Glutamatergic neuron (in vitro differentiated cells): ENCODE measurements at places on chromosomes 2 and 18. TPM values are rescaled to one million over a fixed set of nuclear protein-coding genes. Genes with fewer than 3 reads are reported as not detected.
A peak's percentile ranks its signal among the peaks of the same experiment; 100 is the strongest.

Gene TIGD1
- total RNA-seq = 12.3 TPM

Gene IL37
- total RNA-seq = not detected

Gene TBR1
- not detected for total RNA-seq

Gene UGT1A4
- total RNA-seq = not detected

Gene TLX2
- 21.2 TPM for total RNA-seq

Gene SNTG2
- 7.7 TPM for total RNA-seq

Gene GRHL1
- total RNA-seq = 4.3 TPM

Gene EPB41L3
- total RNA-seq = 368 TPM

Gene APCDD1
- 171 TPM for total RNA-seq

Gene COL6A3
- 0.07 TPM for total RNA-seq

GRCh38 chr2:126781206-126781605 is 117.5 kb upstream of the TEX51 start:
- no peak for DNase-seq
- peaks cover 8% of the 10 kb centered on the region for H3K4me1 ChIP-seq
- no peaks in the 10 kb centered on the region for H3K36me3 ChIP-seq
- peaks cover 11% of the 10 kb centered on the region for H3K27me3 ChIP-seq
- H3K27ac ChIP-seq = no peak overlapping the region
- no peak overlapping the region for H3K4me3 ChIP-seq

DNA sequence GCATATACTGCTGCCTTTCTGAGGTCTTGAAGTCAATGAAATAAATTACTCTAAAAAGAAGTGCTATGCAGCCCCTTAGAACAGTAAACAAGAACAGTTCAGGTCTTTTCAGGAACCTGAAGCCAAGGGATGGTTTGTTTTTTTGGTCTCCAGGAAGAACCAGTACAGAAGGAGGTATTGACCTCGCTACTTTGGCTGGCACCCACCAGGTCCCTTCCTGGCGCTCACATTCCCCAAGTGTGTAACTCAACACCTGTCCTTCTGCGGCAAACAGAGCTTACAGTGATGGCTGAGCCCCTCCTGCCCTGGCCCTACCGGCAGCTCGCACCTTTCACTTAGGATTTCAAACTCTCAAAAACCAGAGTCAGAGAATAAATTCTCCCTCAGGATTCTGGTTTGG is 51.9 kb downstream of the SETBP1 start:
- peak overlapping the region; percentile 88 for H3K27ac ChIP-seq
- peaks cover 65% of the 10 kb centered on the region for H3K4me1 ChIP-seq
- no peak for DNase-seq
- H3K4me3 ChIP-seq = no peak overlapping the region
- no peaks in the 10 kb centered on the region for H3K36me3 ChIP-seq

- H3K27ac ChIP-seq = no peak overlapping the region
- no peaks in the 10 kb centered on the region for H3K36me3 ChIP-seq
- no peak for DNase-seq
- no peak overlapping the region for H3K4me3 ChIP-seq
- H3K27me3 ChIP-seq = no peaks in the 10 kb centered on the region
- peaks cover 2% of the 10 kb centered on the region for H3K4me1 ChIP-seq
Measured at GRCh38 chr2:207688597-207688996, 22.8 kb upstream of the CCNYL1 start.

DNA sequence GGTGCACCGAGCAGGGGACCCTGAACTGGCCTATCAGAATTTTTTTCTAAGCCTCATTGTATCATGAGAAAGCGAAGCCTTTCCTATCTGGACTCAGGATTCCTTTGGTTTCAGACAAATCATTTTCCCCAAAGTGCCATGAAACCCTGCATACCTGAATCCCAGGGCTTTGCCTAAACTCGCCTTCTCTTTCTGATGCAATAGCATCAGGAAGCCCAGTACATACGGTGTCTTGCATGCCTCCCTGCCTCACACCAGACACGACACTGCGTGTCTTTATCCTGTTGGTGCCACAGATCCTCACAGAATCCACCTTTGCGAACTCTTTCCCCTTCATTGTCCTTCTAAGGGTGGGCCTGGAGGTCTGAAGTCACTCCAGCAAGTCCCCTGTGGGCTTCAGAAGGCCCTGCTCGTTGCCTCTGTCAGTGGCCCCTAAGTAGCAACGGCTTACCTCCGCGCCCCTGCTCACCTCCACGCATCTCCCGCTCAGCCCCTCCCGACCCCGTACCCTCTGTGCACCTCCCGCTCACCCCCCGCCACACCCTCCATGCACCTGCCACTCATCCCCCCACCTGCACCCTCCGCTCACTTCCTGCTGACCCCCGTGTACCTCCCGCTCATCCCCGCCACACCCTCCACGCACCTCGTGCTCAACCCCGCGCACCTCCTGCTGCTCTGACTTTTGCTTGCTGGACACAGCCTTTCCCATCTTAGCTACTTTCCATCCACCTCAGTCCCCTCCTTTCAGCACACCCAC is 83.4 kb downstream of the TPGS2 start:
- H3K36me3 ChIP-seq = peaks cover 9% of the 10 kb centered on the region
- no peak overlapping the region for H3K4me3 ChIP-seq
- no peak overlapping the region for H3K27ac ChIP-seq
- peaks cover 4% of the 10 kb centered on the region for H3K4me1 ChIP-seq
- peaks cover 3% of the 10 kb centered on the region for H3K27me3 ChIP-seq

DNA sequence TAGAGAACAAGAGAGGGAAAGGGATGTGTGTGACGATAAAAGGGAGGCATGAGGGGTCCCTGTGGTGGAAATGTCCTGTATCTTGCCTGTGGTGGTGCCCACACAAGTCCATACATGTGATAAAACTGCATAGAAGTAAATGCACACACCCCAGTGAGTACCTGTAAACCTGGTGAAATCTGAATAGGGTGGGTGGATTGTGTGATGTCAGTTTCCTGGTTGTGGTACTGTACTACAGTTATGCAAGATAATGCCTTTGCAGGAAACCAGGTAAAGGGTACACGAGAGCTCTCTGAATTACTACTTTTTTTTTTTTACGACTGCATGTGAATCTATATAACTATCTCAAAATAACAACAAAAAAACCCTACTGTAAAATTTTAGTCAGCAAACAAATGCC is 22.1 kb downstream of the SERPINE2 start:
- no peaks in the 10 kb centered on the region for H3K4me1 ChIP-seq
- peaks cover 3% of the 10 kb centered on the region for H3K27me3 ChIP-seq
- H3K27ac ChIP-seq = no peak overlapping the region
- no peak overlapping the region for H3K4me3 ChIP-seq
- DNase-seq = no peak

- no peaks in the 10 kb centered on the region for H3K36me3 ChIP-seq
- no peak within 1 kb of the TSS for H3K27ac ChIP-seq
- H3K27me3 ChIP-seq = peaks cover 24% of the 10 kb centered on the region
- no peaks in the 10 kb centered on the region for H3K4me1 ChIP-seq
- peak within 1 kb of the TSS; percentile 38 for H3K4me3 ChIP-seq
- DNase-seq = peak; percentile 84
Measured at GRCh38 chr2:232633413-232634205, at the start of gene EFHD1. EFHD1 (plus strand) TSS chr2:232633604; CDS start chr2:232633705, 101 bp downstream.

- no peak for DNase-seq
- H3K4me1 ChIP-seq = peaks cover 10% of the 10 kb centered on the region
- no peaks in the 10 kb centered on the region for H3K36me3 ChIP-seq
- H3K4me3 ChIP-seq = no peak overlapping the region
- H3K27ac ChIP-seq = no peak overlapping the region
- H3K27me3 ChIP-seq = peaks cover 2% of the 10 kb centered on the region
Measured at GRCh38 chr2:38948995-38949394, 59.3 kb downstream of the ARHGEF33 start.

GRCh38 chr2:144935736-144936135 is 415.8 kb upstream of the ZEB2 start:
- no peak overlapping the region for H3K27ac ChIP-seq
- no peak for DNase-seq
- H3K27me3 ChIP-seq = no peaks in the 10 kb centered on the region
- H3K36me3 ChIP-seq = no peaks in the 10 kb centered on the region
- H3K4me1 ChIP-seq = peaks cover 12% of the 10 kb centered on the region

- H3K27ac ChIP-seq = peak overlapping the region; percentile 70
- no peaks in the 10 kb centered on the region for H3K36me3 ChIP-seq
- H3K4me1 ChIP-seq = peaks cover 53% of the 10 kb centered on the region
- no peak overlapping the region for H3K4me3 ChIP-seq
- peaks cover 13% of the 10 kb centered on the region for H3K27me3 ChIP-seq
Measured at GRCh38 chr18:48923746-48924629, 26.8 kb downstream of the SMAD7 start.

GRCh38 chr2:159126432-159127022 is 158.1 kb downstream of the TANC1 start:
- peaks cover 2% of the 10 kb centered on the region for H3K27me3 ChIP-seq
- no peaks in the 10 kb centered on the region for H3K36me3 ChIP-seq
- H3K27ac ChIP-seq = no peak overlapping the region
- DNase-seq = no peak
- peaks cover 23% of the 10 kb centered on the region for H3K4me1 ChIP-seq

DNA sequence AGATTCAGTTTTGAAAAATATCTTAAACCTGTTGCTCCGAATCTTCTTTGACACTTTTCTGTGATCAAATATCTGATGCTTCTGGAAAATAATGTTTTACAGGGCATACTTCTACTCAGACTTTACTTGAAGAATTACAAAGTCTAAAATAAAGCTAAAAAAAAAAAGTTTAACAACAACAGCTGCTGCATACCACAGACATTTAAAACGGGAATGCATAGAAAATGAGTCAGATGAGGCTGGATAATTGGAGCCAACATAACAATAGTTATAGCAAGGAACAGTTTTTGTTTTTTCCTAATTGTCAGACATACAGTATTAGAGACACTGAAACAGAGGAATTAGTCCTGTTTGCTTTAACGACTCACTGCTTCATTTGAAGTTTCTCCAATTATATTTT is 1090.2 kb downstream of the SUCLG1 start:
- H3K4me1 ChIP-seq = no peaks in the 10 kb centered on the region
- no peak for DNase-seq
- H3K36me3 ChIP-seq = no peaks in the 10 kb centered on the region
- no peaks in the 10 kb centered on the region for H3K27me3 ChIP-seq

GRCh38 chr2:230650585-230651137 is 62.0 kb upstream of the CAB39 start:
- DNase-seq = no peak
- H3K4me1 ChIP-seq = peaks cover 10% of the 10 kb centered on the region
- H3K27me3 ChIP-seq = peaks cover 4% of the 10 kb centered on the region
- peak overlapping the region; percentile 72 for H3K27ac ChIP-seq

- H3K27me3 ChIP-seq = no peaks in the 10 kb centered on the region
- H3K4me3 ChIP-seq = no peak overlapping the region
Measured at GRCh38 chr18:54159906-54160305, 64.6 kb downstream of the MBD2 start.

- peaks cover 4% of the 10 kb centered on the region for H3K36me3 ChIP-seq
- no peak overlapping the region for H3K4me3 ChIP-seq
- no peak overlapping the region for H3K27ac ChIP-seq
- no peak for DNase-seq
- H3K27me3 ChIP-seq = peaks cover 47% of the 10 kb centered on the region
Measured at GRCh38 chr2:176162911-176163671, 6.0 kb downstream of the HOXD3 start.

GRCh38 chr2:53096351-53096750 is 671.3 kb upstream of the CHAC2 start:
- H3K4me1 ChIP-seq = no peaks in the 10 kb centered on the region
- no peak overlapping the region for H3K27ac ChIP-seq
- H3K27me3 ChIP-seq = no peaks in the 10 kb centered on the region
- DNase-seq = no peak

DNA sequence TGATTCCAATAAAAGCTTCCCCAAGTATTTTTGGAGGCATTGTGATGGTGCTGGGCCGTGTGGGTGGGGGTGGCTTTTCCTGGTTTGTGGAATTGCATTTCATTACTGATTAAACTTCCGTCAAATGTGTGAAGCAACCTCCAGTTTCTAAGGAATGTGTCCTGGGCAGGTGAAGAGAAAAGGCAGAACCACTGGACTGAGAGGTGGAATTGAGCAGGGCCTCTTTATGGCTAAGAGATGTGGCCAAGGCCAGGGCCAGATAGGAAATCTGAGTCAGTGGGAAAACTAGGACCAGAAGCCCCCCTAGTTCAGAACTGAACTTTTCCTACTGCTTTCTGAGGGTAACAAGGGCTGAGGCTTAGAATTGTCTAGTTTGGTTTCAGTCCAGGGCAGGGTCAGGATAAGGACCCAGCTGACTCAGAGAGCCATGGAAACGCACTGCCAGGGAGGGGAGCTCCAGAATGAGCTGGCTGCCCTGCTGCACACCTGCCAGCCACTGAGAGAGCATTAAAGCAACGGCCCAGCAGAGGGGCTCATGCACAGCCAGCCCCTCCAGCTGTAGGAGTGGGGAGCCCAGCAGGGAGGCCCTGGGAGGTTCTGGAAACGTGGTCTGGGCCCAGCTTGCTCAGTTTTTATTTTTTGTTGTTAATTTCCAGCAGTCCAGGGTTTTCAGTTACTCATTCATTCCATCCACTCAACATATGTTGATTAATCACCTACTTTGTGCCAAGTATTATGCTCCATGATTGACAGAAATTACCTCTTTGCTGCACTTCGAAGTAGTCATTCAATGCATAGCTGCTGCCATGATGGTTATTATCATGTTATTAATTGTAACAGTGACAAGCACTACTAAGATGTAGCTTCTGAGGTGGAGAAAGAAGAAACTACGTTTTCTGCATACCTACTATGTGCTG is 156.1 kb downstream of the MSH2 start:
- H3K4me1 ChIP-seq = no peaks in the 10 kb centered on the region
- peaks cover 3% of the 10 kb centered on the region for H3K27me3 ChIP-seq
- DNase-seq = no peak
- H3K27ac ChIP-seq = no peak overlapping the region

DNA sequence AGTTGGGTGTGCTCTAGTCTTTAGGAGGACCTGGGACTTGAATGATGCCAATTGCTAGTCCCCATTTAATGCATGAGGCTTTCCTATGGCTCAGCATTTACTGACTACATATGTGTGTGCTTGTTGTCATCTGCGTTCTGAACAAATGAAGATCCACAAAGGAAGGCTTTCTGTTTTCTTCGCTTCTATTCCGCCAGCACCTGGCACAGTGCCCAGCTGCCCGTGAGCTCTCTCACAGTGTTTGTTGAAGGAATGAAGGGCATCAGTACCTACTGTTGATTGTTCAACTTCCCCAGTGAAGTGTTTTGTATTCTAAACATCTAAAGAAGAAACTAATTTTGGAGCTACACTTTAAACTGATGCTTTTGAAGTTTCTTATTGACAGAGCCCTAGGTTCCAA is 122.4 kb upstream of the LINC00305 start:
- no peak overlapping the region for H3K4me3 ChIP-seq
- H3K4me1 ChIP-seq = no peaks in the 10 kb centered on the region
- peaks cover 2% of the 10 kb centered on the region for H3K27me3 ChIP-seq
- no peaks in the 10 kb centered on the region for H3K36me3 ChIP-seq
- no peak for DNase-seq

DNA sequence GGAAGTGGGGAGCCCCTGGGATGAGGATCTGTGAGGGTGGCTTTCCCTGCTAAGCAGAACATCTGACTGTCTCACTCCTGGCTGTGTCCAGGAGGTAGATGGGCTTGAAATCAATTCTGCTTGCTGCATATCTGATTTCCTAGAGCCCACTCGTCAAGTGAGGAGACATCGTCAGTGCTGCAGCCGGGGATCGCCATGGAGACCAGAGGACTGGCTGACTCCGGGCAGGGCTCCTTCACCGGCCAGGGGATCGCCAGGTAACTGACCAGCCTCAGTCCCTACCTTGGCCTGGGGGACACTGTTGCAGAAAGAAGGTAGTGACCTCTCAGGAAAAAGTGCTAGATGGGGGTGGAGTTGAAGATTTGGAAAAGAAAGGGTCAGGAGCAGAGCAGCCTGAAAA is 31.3 kb downstream of the CNGA3 start:
- H3K4me1 ChIP-seq = peaks cover 15% of the 10 kb centered on the region
- H3K27ac ChIP-seq = no peak overlapping the region
- H3K4me3 ChIP-seq = no peak overlapping the region
- H3K36me3 ChIP-seq = no peaks in the 10 kb centered on the region
- DNase-seq = peak; percentile 35
